ENCODE measurements at places on chromosomes 3 and 15. TPM values are rescaled to one million over a fixed set of nuclear protein-coding genes. Genes with fewer than 3 reads are reported as not detected.

The IMPG2 gene
- total RNA-seq: 0.70 TPM

The LOXL1 gene
- total RNA-seq: 19.4 TPM

The SGO1 gene
- total RNA-seq: not detected

- DNase-seq: no peak
- no peaks in the 10 kb centered on the region for H3K36me3 ChIP-seq
- no peaks in the 10 kb centered on the region for H3K27me3 ChIP-seq
- H3K4me1 ChIP-seq: no peaks in the 10 kb centered on the region
- no peak overlapping the region for H3K27ac ChIP-seq
Observed at GRCh38 chr15:69757186-69757585, 304.6 kb downstream of the RPLP1 start.

GRCh38 chr3:24490151-24490550, 4.5 kb downstream of the THRB start:
- no peak for DNase-seq
- no peaks in the 10 kb centered on the region for H3K27me3 ChIP-seq
- no peak overlapping the region for H3K4me3 ChIP-seq

Measured in uterus (tissue), 4 donors.